ENCODE measurements at places on chromosomes 12 and 14. TPM values are rescaled to one million over a fixed set of nuclear protein-coding genes. Genes with fewer than 3 reads are reported as not detected.

RABGGTA gene
- 27.3 TPM for total RNA-seq

PTPRO gene
- total RNA-seq, result 5.5 TPM

TCHP gene
- 30.1 TPM for total RNA-seq

CLEC6A gene
- not detected for total RNA-seq

PDE3A gene
- 10.9 TPM for total RNA-seq

NEUROD4 gene
- not detected for total RNA-seq

POLE2 gene
- total RNA-seq, result 2.6 TPM

MYBPC1 gene
- total RNA-seq, result not detected

DNA sequence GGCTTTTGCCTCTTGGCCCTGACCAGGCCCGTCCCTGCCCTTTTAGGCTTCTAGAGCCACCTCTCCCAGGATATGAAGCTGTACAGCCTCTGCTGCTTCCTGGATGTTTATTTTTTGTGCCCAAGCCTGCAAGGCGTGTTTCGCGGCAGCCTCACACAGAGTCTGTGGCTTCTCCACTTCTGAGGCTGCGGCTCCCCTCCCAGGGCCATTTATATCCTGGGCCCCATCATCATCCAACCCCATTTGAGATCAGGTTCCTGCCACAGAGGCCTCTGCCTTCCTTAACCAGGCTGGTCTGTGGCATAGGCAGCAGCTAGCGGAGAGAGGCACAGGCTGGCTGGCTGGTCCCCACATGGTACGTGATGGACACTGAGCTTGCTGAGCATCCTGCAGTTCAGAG lies 114.1 kb upstream of the PWP1 start:
- no peak for DNase-seq

GRCh38 chr14:90797451-90797850 lies 18.8 kb downstream of the TTC7B start:
- no peak for DNase-seq

DNA sequence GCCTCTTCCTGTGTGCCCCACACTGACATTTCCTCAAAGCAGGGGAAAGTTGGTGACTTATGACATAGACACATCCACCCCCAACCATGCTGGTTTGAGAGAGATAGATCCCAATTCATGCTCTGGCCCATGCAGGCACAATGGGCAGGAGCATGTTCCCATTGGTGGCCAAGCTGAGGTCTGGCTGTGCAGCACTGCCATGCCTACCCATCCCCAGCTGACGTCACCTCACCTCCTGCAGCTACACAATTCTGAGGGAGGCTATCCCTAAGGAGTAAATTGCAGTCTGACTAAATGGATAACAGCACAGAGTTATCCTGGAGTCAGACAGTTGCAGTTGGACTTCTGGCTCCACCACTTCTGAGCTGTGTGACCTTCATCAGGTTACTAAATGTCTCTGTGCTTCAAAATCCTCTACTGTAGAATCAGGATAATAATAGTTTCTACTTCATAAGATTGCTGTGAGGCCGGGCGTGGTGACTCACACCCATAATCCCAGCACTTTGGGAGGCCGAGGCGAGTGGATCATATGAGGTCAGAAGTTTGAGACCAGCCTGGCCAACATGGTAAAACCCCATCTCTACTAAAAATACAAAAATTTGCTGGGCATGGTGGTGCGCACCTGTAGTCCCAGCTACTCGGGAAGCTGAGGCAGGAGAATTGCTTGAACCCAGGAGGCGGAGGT lies 323.9 kb downstream of the BCL11B start:
- no peak for DNase-seq

DNA sequence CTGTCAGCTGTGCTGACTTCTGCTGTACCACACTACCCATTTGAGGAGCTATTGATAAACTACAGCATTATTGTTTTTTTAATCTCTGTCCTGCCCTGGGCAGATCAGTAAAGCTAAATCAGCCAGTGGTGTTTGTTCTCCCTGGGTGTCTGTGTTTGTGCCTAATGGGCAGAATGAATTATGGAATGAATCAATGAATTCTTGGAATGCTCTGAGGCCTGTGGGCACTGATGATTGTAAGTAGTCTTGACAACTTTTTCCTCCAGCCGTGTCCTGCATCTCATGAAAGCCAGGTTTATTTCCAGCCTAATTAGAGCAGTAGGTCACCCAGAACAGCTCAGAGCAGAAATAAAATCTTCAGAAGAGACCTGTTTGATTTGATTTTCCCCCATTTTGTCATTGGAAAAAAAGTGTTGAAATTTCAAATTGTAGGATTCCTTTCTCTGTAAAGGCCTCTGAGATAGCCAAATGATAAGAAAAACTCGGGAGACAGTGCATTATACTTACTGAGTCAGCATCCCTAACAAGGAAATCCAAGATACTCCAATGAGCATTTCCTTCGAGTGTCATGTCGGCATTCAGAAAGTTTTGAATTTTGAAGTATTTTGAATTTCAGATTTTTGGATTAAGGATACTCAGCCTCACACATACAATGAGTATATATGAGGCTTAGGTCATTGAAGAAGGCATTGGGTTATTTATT lies 19.4 kb upstream of the EVL start:
- DNase-seq, result no peak

GRCh38 chr14:99716091-99716849 lies 32.2 kb downstream of the CYP46A1 start:
- DNase-seq, result no peak

DNA sequence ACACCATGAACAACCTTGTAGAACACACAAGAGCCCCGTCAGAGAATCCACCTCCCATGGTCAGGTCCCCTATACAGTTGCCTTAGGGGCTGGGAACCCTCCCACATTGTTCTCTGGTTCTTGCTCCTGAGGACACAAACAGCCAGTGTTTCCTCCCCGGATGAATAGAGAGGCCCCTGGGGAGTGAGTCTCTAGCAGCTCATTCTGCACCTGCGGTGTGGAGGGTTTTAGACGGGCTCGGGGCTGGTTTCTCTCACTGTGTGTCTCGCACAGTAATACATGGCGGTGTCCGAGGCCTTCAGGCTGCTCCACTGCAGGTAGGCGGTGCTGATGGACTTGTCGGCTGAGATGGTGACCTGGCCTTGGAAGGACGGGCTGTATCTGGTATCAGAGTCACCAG lies 1052.1 kb downstream of the TMEM121 start:
- DNase-seq, result no peak

DNA sequence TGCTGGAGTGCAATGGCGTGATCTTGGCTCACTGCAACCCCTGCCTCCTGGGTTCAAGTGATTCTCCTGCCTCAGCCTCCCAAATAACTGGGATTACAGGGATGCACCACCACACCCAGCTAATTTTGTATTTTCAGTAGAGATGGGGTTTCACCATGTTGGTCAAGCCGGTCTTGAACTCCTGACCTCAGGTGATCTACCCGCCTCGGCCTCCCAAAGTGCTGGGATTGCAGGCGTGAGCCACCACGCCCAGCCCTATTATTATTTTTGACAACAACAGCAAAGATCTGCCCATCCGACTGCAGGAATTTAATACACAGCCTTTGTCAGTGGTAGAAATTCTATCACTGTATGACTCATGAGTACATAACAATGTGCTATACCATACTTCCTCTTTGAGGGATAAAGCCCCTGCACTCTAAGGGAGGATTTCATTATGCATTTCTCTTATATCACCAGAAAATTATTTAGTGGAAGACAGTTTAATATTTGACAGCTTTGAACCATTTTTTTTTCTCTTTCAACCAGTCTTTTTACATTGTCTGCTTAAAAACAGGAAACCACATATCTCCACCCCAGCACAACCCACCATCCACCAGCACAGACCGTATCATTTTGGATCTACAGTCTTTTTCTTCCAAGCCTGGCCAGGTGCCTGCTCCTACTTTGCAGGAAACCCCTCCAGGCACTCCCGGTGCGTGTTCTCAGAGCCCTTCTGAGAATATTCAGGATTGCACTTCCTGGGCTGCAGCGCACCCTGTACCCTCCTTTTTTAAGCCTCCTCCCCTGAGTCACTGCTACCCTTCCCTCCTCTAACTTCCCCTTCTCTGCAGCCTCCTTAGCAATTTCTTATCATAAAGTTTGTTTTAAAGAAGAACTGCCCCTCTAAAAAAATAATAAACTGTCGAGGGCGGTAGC lies 594 bp downstream of the ARHGDIB start:
- no peak for DNase-seq

DNA sequence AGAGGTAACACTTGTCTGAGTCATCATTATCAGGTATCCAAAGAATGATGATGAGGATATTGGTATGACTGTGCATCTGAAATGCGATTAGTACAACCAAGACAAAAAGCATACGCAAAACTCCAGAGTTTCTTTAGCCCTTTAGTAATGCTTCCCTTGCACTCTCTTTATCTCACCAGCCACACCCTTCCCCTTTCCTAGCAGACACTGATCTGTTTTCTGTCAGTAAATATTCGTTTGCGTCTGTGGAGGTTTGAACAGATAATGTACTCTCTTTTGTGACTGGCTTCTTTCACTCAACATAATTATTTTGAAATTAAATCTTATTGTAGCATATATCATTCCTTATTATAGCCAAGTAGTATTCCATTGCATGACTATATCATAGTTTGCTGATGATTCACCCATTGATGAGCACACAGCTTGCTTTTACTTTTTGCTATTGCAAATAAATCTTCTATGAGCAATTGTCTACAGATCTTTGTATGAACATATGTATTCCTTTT lies 775.7 kb downstream of the SLC6A15 start:
- DNase-seq, result no peak

- DNase-seq, result no peak
Observed at GRCh38 chr14:39005044-39005880, 97.8 kb downstream of the SEC23A start.

DNA sequence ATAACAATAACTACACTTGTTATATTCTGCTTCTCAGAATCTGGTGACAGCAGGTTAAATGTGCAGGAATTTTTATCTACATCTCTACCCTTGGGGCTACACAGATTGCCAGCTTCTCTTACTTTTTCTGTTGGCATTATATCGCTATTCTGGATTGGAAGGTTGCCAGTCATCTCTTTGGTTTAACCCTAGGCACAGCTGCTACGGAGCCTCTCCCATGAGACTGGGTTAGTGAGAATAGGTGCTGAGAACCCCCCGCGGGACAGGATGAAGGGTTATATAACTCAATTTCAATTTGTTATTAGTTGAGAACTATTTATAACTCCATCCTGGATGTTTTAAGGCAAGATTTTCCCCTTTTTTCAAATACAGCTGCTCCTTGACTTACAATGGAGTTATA lies 73.1 kb downstream of the ACADS start:
- no peak for DNase-seq

GRCh38 chr14:102915292-102916110 lies 7.0 kb upstream of the AMN start:
- DNase-seq, result no peak

DNA sequence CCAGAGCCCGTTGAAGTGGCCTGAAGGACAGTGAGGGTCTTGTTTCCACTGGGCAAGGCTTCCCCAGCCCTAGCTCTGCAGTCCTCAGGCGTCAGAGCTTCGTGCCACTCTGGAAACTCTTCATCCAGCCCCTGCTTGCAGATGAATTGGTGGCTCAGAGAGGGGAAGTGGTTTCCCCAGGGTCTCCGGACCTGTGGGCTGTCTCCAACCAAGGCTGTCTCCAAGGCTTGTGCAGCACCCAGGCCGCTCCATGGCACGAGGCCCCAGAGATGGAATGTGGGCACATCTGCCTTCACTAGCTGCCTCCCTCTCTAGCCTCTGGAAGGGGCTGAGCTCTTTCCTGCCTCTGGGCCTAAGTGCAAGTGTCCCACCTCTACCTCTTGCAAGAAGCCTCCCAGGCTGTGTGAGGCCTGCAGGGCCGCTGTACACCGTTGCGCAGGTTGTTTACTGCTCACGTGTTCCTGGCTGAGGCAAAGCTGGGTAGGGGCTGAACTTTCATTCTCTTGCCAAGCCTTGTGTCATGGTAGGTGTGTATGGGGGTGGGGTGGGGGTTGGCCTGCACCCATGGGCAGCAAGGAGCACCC lies 11.1 kb downstream of the RIN3 start:
- DNase-seq, result no peak

- no peak for DNase-seq
Observed at GRCh38 chr12:45315462-45315861, 99.6 kb downstream of the ANO6 start.

DNA sequence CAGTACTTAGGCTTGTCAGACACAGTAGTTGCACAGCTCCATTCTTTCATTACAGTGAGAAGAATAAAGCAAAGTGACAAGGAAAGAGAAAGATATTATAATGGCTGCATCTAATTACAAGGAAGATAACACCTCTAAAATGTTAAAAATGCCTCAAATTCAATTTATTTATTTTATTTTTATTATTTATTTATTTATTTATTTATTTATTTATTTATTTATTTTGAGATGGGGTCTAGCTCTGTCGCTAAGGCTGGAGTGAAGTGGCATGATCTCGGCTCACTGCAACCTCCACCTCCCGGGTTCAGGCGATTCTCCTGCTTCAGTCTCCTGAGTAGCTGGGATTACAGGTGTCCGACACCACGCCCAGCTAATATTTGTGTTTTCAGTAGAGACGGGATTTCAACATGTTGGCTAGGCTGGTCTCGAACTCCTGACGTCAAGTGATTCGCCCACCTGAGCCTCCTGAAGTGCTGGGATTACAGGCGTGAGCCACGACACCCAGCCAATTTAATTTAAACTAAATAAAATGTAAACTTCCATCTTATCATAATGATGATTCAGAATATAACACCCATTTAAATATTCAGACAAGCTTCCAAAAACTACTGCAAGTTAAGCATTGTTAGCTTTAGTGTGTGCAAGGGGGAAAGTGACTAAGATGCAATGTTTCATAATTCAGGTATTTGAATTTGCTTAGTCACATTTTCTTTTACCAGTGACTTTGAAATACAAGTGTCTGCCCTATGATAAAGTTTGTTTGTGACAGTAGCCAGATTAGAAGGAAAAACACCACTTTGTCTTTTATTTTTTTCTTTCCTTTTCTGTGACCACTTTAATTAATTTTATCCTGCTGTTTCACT lies 2.4 kb upstream of the CFAP54 start:
- DNase-seq, result no peak

Data from omental fat pad (tissue), 4 donors.